Cerebellar nuclear complex (tissue), 1 donor: ENCODE measurements at places on chromosomes 2 and 18.
A peak's percentile ranks its signal among the peaks of the same experiment; 100 is the strongest.

- DNase-seq, result no peak
Observed at GRCh38 chr2:134253117-134253704, 661 bp upstream of the MGAT5 start.

DNA sequence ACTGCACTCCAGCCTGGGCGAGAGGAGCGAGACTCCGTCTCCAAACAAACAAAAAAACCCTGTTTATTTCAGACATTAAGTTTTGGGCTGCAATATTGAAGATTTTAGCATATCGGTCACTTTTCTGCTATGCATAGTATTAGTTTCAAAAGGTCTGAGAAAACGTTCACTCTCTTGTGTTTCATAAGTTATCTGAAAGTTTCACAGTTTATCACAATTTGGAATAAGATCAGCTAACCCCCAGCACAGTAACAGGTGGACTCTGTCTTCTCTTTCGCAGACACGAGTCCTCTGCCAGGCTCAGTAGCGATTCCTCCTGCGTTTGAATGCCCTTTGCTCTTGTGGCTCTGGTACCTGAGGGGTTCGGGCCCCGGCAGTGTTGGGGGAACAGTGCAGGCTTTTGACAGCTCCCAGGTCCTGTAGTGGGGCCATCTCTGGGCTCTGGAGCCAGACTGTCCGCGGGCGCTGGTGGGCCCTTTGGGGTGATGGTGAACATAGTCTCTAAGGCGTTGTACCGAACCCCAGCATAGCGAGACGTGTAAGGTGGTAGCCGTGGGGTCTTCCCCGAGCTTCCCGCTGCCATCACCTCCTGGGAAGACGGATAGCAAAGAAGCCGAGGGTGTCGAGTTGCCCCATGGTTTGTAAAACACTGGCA lies 20.4 kb downstream of the NFATC1 start:
- no peak for DNase-seq

DNA sequence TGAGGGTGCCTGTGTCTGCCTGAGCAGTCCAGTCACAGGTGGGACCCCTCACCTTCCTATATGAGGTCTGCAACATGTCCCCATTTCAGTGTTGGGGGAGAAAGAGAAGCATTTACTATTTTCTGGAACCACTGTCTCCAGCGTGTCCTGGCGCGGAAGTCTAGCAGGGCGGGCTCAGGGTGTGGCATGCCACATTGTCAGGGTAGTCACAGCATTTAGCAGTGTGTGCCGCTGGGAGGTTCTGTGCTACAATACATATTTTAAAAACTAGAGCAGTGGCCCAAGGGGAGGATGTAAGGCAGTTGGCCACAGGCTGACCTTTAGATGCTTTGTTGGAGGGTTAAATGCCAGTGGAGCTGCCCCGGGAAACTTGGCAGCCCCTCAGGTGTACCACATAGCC lies 12.5 kb downstream of the UBE2F start:
- DNase-seq, result no peak

DNA sequence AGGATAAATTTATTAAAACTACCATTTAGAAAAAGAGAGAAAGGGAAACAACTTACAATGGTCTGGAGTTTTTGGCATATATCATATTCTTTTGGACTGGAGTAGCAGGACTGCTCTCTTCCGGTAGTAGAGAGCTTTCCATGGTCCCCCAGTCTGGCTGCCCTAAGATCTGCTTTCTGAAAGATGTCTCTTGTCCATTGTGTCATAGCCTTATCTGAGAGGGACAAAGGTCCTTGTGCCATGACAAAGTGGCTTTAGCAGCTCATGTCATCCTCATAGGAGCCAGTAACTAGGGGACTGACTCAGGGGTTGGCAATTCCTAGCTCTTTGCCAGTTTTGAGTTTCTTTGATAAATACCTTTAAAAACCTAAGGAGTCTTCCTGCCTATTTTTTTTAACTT lies 505.5 kb upstream of the ZEB2 start:
- DNase-seq, result no peak

DNA sequence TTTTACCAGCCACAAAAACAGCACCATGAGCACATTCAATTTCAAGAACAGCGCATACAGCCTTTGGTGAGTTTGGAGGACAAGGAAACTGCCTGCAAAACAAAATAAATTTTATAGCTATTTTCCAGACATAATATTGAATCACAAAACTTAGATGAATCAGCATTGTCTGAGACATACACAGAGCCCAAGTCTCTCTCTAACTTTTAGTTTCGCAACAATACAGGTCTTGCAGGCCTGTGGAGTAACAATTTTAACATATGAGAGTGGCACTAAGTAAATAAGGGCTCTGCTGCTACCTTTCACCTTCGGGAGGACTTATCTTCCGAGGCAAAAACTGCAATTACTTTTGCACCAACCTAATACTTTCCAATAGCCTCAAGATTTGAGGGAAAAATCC lies 56.1 kb upstream of the PEX13 start:
- DNase-seq, result no peak

DNA sequence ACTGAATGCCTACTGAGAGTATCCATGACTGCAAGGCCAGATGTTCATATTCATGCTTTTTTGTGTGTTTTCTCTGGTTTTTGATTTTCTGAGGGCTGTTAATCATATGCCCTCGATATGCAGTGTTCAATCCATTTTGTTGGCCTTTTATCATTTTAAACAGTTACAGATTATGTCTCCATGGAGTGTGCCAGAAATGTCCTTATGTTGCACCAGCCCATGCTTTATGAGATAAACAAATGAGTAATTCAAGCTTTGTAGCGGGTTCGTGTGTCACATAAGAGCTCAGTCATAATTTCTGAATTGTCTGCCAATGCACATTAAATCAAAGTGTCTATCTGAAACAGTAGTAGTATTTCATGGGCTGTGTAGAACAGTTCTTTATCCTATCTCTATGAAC lies 583.0 kb downstream of the THSD7B start:
- no peak for DNase-seq

DNA sequence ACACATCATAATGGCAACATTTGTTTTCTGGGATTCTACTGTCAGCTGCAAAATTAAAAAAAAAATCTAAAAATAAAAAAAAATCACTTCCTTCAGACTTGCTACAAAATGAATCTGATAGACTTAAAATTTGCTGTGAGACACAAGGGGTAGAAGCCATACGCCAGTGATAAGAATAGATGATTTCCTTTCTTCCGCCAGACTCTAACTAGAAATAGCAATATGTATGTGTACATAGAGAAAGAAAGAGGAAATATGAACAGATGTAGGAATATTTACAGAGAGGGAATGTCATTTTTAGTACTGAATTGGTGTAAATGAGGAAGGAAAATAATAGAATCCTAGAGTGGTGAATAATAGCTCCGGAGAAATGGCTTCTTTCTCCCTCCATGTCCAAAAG lies 574.2 kb downstream of the DCC start:
- DNase-seq, result no peak

DNA sequence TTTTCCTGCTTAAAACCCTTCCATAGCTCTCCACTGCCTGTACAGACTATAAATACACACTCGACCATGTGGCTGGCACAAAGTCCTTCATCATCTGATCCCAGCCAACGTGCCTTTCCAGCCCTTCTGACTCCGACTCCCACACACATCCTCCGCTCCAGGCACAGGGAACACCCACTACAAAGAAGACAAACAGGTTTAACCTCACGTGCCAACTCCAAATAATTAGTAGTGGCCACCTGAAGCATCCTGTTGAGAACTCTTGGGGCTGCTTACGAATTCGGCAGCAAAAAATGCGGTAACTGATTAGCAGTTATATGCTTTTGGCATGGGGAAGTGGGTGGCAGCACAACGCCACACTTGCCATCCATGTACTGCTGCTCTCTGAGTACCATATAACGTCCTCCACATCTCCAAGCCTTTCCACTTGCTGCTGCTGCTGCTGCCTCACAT lies 12.1 kb downstream of the SPIRE1 start:
- DNase-seq, result peak; percentile 52

DNA sequence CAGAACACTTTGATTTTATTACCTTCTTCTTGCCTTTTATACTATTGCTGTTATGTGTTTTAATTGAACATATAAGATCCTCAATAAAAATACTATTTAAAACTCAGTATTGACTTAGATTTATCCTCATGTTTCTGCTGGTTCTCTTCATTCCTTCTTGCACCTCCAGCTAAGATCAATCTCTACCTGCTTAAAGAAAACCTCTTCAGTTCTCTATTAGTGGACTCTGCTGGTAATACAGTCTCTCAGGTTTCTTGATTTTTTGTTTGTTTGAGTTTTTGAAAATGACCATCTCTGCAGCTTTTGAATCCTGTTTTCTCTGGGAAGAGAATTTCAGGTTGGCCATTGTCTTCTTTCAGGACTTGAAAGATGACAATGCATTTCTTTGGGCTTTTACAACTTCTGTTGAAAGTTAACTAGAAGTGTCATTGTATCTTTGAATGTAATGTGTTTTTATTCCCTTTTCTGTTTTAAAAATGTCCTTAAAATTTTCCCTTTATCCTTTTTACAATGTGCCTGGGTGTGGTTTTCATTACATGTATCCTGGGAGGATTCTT lies 29.8 kb upstream of the TMEM131 start:
- no peak for DNase-seq

DNA sequence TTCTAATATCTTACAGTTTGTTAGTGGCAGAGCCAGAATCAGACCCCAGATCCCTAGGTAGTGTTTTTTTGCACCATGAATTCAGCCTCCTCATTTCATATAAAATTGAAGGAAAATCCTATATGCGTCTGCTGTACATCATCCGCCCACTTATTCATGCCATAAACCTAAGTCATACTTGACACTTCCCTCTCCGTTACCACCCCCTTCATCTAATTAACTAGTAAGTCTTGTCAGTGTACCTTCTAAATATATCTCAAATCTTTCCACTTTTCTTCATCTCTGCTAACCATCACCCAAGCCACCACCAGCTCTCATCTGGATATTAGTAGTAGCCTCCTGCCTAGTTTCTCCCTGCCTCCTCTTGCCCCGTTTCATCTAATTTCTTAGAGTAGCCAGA lies 248.7 kb upstream of the SIX3 start:
- DNase-seq, result no peak

DNA sequence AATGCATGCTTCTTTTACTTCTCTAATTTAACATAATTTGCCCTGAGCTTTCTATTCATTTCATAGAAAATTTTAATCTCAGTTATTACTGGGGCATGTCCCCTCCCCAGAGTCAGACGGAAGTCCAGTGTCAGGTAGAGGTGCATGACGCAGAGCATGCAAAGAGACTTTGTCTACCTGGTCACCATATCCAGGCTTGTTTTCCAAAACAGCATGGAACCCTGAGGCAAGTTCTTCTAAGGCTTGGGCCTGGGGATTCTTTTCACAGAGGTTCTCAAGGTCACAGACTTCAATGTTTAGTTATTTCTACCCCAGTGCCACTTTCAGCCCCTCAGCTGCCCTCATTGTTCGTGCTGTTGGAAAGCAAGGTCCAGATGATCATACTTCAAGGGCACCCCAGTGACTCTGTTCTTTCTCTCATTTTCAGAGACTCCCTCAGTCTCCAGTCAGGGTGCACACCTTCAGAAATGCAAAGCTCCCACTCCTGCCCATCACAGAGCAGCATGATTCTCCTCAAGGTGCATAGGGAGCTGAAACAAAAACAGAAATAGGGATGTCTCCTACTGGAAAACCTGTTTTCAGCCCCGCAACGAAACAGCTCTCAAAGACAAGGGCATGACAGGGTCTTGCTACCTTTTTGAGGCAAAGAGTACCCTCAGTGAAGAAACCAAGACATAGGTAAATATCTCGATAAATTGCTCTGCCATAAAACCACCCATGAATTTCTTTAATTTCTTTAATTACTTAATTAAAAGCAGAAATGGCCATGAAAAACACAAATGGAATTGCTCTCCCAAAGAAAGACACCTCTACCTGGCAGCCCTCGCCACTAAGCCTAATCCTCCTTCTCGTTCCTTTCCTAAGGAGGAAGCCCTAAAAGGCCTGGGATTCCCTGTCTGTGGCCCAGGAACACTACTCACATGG lies 9.5 kb upstream of the EVA1A start:
- no peak for DNase-seq

DNA sequence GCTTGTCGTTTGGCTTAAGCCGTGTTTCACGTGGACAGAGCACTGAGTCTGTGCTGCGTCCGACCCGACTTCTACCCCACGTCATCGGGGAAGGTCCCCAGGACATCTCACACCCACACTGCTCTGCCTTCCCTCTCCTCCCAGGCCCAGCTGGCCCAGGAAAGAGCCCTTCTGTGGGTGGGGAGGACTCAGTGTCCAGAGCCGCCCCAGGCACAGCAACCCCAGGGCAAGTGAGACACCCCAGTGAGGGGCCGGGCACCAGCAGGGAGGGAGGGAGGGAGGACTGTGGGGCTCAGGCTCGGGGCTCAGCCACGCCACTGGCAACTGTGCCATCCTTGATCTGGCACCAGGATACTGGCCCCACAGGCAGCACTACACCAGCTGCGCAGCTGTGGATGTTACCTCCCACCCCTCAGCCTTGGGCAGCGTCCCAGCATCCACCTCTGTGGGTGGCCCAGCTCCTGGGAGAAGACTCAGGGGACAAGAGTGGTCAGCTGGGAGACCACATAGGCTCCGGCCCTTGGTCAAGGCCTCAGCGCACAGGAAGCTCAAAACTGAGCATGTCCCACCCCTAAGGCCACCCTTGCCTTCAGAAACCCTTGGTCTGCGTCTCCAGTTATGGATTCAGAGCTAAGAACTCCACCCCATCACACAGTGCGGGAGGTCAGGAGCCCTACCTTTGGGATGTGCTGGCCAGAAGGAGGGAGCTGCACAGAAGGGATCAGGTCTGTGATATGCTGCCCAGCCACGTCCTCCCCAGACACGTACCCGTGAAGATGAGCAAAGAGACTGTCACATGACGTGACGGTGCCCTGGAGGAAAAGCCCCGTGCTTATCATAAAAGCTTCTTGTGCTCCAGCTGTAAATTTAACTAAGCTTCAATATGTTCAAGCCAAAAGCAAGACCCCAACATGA lies 11.7 kb downstream of the PASK start:
- no peak for DNase-seq

GRCh38 chr2:201275069-201275468 lies 14.7 kb downstream of the CASP8 start:
- no peak for DNase-seq

- no peak for DNase-seq
Observed at GRCh38 chr18:53056064-53056463, 716.1 kb downstream of the DCC start.

DNA sequence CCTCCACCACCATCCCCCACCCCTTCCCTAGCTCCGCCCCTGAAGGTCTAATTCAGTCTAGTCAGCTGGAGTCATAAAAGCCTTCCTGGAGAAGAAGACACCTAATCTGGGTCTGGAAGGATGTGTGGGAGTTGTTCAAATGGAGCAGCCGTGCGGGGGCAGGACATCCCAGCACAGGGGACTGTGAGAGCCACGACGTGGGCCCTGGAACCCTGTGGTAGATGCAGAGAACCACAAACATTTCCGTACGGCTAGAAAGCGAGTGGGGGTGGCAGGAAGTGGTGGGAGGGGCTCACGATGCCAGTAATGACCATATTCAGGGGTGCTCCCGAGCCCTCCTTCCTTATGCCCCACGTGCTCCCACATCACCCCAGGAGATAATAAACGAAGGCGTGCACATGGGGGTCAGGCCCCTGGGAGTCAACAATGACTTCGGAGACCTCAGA lies 20.9 kb upstream of the COL6A3 start:
- no peak for DNase-seq
